ENCODE measurements at places on chromosomes 2 and 18.

GRCh38 chr18:6574631-6575030 lies 154.9 kb upstream of the ARHGAP28 start:
- no peak for DNase-seq

GRCh38 chr2:17163638-17164037 lies 354.6 kb downstream of the RAD51AP2 start:
- DNase-seq, result no peak

GRCh38 chr2:101120124-101120996 lies 30.8 kb downstream of the TBC1D8 start:
- peak; percentile 89 for DNase-seq

DNA sequence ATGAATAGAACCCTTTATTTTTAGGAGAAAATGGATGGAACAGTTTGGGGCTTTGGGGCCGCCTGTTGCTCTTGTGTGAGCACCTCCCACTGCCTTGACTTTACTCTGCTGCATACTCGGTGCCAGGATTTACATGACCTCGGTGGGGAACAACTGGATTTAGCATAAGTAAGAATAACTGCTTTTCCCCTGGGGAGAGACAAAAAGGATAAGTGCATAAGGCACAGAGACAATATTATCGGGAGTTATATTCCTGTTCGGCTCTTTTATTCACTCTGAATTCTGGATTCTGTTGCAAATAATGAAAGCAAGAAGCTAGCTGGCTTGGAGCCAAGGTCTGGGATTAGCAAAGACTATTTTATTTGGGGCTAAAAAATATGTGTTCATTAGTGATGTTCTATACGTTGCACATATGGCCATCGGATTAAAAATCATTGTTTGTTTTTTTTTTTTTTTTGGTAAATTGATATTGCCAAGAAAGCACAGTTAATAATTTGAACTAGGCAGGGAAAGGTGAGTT lies 69.8 kb downstream of the CYBRD1 start:
- no peak for DNase-seq

Measured in skeletal muscle cell (primary cell).